ENCODE measurements at places on chromosomes 1 and 21. TPM values are rescaled to one million over a fixed set of nuclear protein-coding genes. Genes with fewer than 3 reads are reported as not detected.

Gene ITLN2
- total RNA-seq, result not detected

Gene OR2T29
- total RNA-seq, result not detected

Gene SLC2A1
- 79.0 TPM for total RNA-seq

Gene AVPR1B
- total RNA-seq, result not detected

Gene PLK3
- total RNA-seq, result 523 TPM

Gene NCF2
- total RNA-seq, result 2.7 TPM

Gene NTRK1
- total RNA-seq, result 0.34 TPM

Gene RPTN
- total RNA-seq, result not detected

Gene CHI3L2
- 9.1 TPM for total RNA-seq

Gene FALEC
- total RNA-seq, result 1.1 TPM

Gene CLIC6
- total RNA-seq, result 0.25 TPM

Gene KRTAP7-1
- total RNA-seq, result not detected

Gene KIF14
- 0.12 TPM for total RNA-seq

Gene ANKRD35
- not detected for total RNA-seq

Gene TRIM17
- total RNA-seq, result 0.47 TPM

Gene PKN2
- total RNA-seq, result 35.0 TPM

Gene DPH5
- 29.5 TPM for total RNA-seq

Gene LINGO4
- total RNA-seq, result 1.6 TPM

Gene MANEAL
- total RNA-seq, result 0.73 TPM

Gene SLAMF6
- total RNA-seq, result 38.0 TPM

Gene AGT
- total RNA-seq, result not detected

Gene DIRAS3
- total RNA-seq, result not detected

Gene PTGS2
- total RNA-seq, result 3.5 TPM

Gene PLCH2
- 39.3 TPM for total RNA-seq

Gene PADI4
- total RNA-seq, result 1.5 TPM

Gene CD52
- 1,152 TPM for total RNA-seq

Gene LCA5L
- 0.57 TPM for total RNA-seq

Gene POU3F1
- not detected for total RNA-seq

Gene CGN
- 0.75 TPM for total RNA-seq

Gene HMGCL
- 13.4 TPM for total RNA-seq

Gene CNR2
- total RNA-seq, result 0.85 TPM

Gene C1orf146
- total RNA-seq, result not detected

Gene KDF1
- 1.3 TPM for total RNA-seq

Gene C1orf87
- total RNA-seq, result not detected

Gene ASPM
- total RNA-seq, result 0.62 TPM
